ENCODE measurements at places on chromosomes 16 and 17.

GRCh38 chr16:10868104-10868595, 8.9 kb upstream of the CIITA start:
- DNase-seq, result no peak

DNA sequence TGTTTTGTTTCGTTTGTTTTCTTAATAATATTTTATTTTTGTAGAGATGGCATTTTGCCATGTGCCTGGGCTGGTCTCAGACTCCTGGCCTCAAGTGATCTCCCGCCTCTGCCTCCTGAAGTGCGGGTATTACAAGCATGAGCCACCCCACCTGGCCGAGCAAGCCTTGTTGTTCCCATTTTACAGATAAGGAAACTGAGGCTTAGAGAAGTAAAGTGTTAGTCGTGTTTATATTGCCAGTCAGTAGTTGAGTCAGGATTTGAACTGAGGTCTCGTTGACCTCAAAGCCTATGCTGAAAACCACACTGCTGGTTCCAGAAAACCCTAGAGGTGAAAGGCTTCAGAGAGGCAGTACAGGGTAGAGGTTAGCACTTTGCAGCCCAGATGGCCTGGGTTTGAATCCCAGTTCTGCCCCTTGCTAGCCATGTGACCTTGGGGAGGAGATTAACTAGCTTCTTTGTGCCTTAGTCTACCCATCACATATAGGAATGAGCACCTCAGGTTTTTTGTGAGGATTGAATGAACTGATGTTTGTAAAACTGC, 102.0 kb downstream of the ABCC6 start:
- no peak for DNase-seq

GRCh38 chr16:4414187-4414917, 2.0 kb downstream of the CORO7 start:
- DNase-seq, result peak; percentile 63

- DNase-seq, result no peak
Observed at GRCh38 chr16:60818465-60818864, 1217.8 kb downstream of the CDH8 start.

DNA sequence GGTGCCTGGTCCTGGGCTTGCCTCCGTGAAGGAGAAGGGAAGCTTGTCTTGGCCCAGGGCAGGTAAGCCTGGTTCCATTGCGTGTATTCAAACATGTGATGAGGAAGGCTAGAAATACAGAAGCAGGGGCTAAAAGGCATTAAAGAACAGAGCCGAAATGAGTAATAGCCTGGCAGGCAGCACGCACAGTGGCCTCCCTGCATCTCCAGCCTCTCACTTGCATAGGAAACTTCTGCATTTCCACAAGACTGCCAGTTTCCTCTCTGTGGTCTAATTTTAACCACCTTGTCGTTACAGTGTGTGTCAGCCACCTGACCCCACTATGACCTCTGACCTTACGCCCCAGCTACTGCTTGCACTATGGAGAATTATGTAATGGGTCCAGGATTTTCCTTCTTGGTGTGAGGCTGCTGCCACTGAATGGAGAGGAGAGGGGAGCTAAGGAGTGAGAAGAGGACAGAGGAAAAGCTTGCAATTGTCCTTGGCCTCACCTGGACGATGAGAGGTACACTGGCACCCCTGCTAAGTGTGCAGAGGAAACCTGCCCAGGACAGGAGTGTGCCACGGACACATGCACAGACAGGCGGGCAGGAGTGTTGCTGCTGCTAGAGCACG, 32.8 kb downstream of the HIC1 start:
- DNase-seq, result no peak

DNA sequence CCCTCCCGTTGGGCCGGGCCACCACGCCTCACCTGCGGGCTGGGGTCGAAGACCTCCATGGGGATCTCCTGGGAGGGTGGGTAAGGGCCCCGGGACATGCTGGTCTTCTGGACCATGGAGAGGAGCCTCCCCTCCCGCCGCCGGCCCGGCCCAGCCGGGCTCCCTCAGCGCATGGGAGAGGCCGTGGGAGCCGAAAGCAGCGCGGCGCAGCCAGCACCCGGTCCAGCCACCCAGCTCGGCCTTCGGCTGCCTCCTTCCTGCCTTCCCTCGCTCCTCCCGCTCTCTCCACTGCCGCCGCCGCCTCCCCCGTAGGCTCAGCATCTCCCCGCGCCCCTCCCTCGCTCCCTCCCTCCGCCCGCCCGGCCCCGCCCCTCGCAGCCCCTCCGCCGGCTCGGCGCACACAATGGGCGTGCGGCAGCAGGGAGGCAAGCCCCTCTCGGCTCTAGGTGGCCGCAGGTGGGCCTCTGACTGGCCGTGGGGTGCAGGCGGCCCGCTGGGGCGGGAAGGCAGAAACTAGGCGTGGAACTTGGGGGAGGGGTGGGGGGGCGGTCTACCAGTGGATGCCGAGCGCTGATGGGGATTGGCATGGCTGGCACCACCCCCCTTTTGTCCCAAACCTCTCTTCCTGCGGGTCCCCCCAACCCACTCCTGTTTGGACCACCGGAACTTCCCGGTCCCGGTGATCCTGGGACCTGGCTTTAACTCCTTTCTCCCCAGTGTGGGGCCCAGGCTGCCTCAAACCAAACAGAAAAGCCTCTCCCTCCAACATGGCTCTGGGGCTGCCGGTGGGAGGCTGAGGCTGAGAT, at the start of gene CACNB1:
Gene CACNB1, minus strand, starts transcription at position 290 of the 806 bp plus-strand sequence. Its CDS starts 174 bp downstream, at position 116.
- peak; percentile 45 for DNase-seq

DNA sequence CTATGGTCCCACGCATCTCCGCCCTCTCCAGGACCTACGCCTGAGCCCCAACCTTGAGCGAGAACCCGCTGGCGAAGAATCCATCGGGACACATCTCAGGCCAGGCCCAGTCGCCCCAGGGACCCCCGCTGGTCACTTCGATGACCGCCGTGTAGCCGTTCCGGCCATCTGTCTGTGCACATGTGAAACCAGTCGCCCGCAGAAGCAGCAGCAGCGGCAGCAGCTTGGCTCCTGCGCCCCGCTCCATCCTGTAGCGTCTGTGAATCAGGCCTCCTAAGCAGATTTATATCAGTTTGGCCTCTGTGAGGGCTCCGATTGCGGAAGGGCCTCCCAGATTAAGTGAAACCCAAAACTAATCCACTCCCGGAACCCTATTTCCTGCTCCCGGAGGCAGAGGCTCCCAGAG, at the start of gene VMO1:
Gene VMO1, minus strand, starts transcription at position 259 of the 406 bp plus-strand sequence. Its CDS starts 12 bp downstream, at position 247.
- no peak for DNase-seq

- no peak for DNase-seq
Observed at GRCh38 chr16:52407778-52408177, 139.2 kb downstream of the TOX3 start.

- no peak for DNase-seq
Observed at GRCh38 chr17:44314869-44315661, 6.7 kb downstream of the RUNDC3A start.

DNA sequence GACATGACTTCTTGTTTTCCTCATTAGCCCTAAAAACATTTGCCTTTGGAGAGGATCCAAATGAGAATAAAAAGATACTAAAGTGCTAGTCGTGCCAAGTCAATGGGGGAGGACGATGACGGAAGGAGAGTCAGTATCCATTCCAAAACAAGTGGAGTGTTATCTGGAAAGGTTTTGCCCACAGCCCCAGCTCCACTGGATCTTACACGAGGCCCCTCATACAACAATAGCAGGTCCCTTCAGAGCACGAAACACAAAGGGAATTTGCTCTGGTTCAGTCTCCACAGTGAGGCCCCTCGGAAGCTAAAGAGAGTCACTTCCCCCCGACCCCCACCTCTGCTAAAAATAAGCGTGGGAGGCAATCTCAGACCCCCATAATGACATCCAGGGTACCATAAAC, 496.9 kb upstream of the ZFHX3 start:
- DNase-seq, result no peak

- no peak for DNase-seq
Observed at GRCh38 chr17:42846594-42847280, 2.4 kb downstream of the AOC2 start.

- DNase-seq, result no peak
Observed at GRCh38 chr17:82296511-82297279, 20.7 kb downstream of the CD7 start.
